Activated naive CD4-positive, alpha-beta T cell (primary cell): ENCODE measurements at places on chromosomes 12 and 14.
A peak's percentile ranks its signal among the peaks of the same experiment; 100 is the strongest.

- DNase-seq, result no peak
Observed at GRCh38 chr14:92336363-92336762, 13.4 kb downstream of the SLC24A4 start.

DNA sequence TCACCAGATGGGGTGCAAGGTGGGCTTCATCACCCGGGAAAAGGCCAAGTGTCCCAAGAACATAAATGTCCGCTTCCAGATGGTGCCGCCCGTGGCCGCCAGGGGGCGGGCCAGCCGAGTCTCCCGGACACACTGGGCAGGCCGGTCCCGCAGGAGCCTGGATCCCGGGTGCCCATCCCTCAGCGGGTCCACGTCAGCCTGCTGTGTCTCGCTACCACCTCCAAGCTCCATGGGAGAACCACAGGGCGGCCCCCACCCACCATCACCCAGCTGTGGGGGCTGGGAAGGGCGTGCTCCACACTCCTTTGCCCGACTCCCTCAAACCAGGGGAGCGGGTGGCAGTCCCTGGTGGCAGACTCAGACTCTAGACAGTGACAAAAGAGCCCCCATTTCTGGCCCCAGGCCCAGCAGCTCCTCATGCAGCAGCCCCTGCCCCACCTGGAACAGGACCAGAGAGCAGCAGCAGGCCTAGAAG, 22.0 kb upstream of the NUDT14 start:
- DNase-seq, result peak; percentile 55

DNA sequence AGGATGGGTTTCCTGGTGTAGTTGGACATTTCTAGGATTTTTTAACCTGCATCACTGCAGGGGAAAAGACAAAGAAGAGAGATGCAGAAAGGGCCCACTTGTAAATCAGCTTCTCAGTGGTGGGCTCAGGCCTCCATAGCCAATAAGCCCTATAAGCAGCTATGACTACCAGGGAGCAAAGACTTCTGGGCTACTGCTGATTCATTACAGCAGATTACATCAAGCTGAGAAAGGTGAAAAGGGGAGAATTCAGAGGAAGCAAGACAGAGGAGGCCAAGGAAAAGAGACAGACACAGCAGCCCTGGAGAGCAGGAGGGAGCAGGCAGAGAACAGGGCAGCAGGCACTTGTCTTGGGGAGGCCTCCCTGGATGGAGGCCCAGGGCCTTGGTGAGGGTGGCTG, 95.2 kb downstream of the KCNA5 start:
- DNase-seq, result no peak

DNA sequence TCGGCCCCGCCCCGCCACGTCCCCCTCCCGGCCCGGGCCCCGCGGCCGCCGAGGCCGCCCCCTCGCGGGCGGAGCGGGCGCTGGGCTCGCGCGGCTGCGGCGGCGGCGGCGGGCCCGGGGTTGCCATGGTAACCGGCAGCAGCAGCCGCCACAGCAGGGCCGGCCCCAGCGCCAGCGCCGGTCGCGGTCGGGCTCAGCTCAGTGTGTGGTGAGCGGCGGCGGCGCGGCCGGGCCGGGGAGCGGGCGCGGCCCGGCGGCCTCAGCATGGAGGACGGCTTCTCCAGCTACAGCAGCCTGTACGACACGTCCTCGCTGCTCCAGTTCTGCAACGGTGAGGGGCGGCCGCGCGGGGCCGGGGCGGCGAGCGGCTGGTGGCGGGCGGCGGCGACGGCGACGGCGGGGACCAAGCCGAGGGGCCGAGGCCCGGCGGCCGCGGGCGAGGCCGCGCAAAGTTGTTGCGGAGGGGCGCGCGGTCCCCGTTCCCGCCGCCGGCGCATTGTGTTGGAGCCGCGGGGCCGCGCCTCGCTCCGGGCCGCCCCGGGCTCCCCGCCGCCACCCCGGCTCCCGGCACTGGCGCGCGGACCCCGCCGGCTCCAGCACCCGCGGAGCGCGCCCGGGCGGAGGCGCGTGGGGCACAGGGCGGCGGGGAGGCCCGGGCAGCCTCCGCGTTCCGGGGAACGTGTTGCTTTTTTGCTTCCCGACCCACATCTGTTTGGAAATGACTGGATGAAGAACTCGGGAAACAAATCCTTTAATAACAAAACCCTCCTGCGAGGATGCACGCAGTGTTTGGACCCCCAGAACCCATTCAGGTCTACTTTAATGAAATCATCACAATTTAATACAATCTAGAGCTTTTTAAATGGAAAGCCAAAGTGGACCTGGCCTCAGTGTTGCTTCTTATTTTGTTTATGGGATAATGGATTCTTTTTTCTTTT, at the start of gene EML1:
Gene EML1, plus strand, starts transcription at position 201 of the 938 bp plus-strand sequence. Its CDS starts 64 bp downstream, at position 265.
- DNase-seq, result peak; percentile 17

DNA sequence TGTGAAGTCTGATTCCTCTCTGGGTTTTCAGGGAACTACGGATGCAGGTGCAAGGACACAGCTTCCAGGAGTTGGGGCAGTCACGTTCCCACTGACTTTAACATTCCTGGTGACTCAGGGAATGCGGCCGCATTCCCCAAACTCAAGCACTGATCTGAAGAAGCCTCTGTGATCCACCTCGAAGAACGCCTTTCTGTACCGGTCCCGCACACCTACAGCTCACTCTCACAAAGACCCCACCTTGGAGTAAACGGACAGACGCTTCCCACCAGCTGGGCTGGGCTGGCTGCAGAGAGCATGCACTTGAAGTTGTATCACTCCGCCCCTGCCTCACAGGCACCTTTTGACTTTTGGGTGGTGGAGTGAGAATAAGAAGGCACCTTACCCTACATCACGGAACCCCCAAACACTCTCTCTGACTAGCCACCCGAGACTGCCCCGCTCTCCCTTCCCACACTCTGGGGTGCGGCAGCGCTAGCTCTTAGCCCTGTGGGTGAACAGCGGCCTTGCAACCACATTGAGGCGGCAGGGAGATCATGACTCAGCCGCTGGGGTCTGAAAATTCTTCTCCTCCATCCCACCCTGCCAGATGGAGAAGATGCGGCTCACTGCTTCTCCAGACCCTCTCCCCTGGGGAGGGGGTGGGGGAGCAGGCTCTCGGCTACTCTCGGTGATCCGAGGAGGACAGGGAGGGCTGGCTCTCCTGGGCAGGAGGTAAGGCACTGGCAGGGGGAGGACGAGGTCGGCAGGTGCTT, 23.7 kb upstream of the HDAC7 start:
- DNase-seq, result no peak

GRCh38 chr12:89859508-89860220, 151.0 kb upstream of the ATP2B1 start:
- DNase-seq, result no peak

DNA sequence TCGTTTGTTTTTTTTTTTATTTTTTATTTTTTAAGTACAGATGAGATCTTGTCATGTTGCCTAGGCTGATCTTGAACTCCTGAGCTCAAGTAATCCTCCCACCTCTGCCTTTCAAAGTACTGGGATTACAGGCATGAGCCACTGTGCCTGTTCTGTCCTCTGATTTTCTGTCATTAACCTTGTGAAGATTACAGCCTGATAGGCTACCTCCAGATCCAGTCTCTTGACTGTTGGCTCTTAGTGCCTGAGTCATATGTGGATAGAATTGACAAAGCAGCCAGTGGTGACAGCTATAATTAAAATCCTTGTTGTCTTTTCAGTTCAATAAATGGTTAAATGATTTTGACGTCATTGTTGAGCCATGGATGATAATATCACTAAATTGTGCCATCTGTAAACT, 21.3 kb upstream of the REP15 start:
- DNase-seq, result no peak

- no peak for DNase-seq
Observed at GRCh38 chr14:69260190-69260860, 367 bp downstream of the GALNT16 start.

GRCh38 chr14:68619790-68620574, 172.9 kb downstream of the ZFP36L1 start:
- no peak for DNase-seq

DNA sequence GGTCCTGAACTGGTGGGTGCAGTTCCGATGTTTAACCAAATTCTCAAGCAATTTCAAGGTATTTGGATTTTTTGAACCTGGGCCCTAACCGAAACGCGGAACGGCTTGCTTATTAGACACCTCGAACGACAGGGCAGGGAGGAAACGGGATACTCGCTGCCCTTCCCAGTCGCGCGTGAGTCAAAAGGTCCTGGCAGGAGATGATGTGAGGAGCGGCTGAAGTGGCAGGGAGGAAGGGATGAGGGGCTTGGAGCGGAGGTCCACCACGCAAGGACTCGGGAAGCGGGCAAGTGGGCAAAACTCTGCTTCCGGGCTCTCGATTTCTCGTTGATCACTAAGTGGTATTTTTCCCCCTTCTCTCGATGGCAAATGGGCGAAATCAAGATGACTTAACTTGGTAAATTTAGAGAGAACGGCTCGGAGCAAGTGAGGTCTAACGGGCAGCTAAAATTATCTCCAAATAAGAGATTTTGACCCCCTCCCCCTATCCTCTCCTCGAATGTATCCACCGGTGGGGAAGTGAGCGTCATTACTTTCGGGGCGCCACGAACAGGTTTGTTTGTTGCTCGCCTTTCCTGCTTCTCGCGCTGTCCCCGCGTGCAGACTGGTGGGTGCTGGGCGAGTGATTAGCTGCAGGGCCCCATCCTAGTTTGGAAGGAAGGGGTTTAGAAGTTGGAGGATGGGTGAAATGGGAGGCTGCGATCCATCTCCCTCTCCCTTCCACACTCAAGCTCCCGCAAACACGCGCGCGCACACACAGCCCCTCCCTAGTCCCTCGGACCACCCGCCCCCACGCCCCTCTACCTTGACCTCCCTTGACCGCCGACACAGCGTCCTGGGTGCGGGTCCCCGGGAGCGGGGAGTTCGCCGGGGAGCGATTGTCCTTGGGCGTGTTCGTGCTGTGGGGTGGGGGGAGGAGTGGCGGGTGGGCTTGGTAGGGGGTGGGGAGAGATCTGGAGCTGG, 986 bp upstream of the NTF3 start:
- no peak for DNase-seq

GRCh38 chr14:64296561-64296960, 2.4 kb upstream of the ESR2 start:
- no peak for DNase-seq

- no peak for DNase-seq
Observed at GRCh38 chr14:73712540-73713180, 1.5 kb downstream of the PNMA1 start.

DNA sequence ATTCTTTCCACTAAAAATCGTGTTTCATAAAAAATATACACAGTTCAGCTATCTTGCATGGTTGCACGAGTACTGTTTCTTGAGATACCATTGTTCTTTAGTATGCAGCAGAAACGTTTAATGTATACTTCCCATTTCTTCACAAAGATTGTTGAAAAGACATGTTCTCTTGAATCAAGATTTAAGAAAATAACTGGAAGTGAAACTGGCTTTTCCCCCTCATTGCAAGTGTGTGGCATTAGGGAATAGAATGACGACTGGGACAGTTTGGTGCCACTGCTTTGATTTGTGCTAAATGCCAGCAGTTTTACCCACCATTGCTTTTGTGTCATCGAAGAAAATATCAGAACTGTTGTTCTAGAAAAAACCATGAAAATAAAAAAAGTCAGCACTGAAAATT, 20.3 kb upstream of the DHRS2 start:
- no peak for DNase-seq

DNA sequence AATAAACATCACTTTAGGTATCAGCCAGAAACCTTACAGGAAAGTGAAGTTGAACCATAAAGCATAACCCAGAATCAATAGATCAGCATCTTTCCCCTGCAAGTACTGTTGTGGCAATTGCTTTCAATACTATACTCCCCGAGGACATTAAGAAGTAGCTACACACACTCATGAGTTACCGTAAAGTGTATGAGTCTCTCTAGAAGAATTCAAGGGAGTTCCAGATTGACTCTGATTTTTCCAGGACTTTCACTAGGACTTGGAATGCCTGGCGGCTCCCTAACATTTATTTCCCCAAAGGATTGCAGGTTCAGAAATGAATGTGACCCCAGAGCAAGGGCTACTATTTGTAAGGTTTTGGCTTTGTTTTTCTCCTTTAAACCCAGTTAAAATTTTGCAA, 465.4 kb upstream of the MDGA2 start:
- no peak for DNase-seq
